ENCODE measurements at places on chromosomes 2 and 18.
A peak's percentile ranks its signal among the peaks of the same experiment; 100 is the strongest.

DNA sequence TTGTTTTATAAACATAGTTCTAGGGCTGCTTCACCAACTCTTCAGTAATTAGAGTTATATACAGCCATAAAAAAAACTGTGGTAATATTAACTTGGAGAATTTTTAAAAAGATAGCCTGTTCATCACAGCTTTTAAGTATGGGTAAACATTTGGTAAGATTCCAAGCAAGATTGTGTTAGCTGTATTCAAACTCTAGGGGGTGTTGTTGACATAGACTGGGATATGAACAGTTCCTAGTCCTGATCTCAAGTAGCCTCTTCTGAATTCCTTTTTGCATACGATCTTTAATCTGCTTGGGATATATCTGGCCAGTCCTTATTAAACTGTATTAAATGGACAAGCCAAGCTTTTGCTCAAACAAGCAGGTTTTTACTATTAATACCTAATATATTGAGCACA is 13.4 kb downstream of the NOP58 start:
- DNase-seq: no peak

DNA sequence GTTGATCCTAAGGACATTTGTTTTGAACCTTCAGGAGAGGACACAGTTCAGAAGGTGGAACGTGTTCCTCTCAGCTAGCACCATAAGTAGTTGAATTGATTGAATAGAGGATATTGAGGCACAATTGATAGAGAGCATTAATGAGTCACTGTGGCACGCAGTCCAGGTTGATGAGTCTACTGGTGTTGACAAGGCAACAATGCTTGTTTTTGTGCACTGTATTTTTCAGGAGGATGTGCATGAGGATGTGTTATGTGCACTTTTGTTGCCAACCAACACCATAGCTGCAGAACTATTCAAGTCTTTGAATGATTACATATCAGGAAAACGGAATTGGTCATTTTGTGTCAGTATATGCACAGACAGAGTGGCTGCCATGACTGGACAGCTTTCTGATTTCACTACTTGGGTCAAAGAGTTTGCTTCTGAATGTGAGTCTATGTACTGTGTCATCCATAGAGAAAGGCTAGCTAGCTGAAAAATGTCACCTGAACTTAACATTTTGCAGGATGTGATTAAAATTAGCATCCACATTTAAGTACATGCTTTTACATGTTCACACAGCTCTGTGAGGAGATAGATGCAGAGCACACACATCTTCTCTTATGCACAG is 140.1 kb upstream of the B3GNT2 start:
- no peak for DNase-seq

DNA sequence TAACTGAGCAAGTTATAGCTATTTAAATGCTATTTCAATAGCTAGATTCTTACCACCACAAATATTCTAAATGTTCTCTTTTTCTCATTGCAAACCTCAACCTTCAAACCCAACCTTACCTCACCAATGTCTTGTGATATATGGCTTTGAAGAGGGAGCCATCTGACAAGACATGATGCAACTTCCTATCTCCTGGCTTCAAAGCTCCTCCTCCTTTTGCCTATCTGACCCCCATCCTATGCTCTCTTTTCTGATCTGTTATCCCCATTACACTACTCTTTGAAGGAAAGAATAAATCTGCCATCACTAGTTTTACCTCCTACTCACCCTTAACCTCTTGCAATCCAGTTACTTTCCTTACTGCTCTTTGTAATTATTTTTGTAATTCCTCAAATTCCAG is 235.6 kb upstream of the ZSWIM2 start:
- no peak for DNase-seq

- no peak for DNase-seq
Observed at GRCh38 chr18:75341267-75341666, 86.2 kb downstream of the SMIM21 start.

DNA sequence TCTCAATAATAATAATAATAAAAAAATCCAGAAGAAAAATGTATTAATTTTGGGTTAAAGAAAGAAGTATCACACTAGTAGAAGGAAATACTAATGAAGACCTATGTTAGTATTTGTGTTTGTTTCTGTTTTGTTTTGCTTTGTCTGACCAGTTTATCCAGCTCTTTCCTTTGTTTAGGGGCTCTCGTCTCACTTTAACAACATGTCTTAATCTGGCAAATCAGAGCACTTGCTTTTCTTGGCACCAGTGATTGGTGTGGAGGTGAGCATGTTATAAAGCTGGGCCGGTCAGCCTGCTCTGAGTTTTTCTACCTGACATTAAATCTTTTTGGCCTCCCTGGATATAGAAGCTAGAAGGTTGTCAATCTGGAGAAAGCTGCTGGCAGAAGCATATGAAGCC is 15.1 kb upstream of the MEX3C start:
- DNase-seq: no peak

DNA sequence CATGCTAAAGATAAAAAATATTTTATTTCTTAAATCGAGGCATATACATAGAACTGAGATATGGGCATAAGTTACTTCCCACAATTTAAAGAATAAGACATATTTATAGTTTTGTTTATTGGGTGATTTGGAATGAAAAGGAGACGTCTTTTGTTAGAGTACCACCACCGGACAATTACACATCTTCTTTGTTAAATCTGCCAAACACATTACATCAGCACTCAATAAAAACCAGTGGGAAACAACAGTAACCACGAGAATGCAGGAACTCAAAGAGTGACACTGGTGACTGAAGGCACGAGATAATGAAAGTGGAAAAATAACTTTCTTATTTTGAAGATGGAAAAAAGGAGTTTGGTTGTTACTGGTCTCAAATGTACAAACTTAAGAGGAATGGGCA is 92.6 kb upstream of the TFCP2L1 start:
- DNase-seq: no peak

GRCh38 chr2:39717067-39717466 is 51.4 kb downstream of the TMEM178A start:
- no peak for DNase-seq

DNA sequence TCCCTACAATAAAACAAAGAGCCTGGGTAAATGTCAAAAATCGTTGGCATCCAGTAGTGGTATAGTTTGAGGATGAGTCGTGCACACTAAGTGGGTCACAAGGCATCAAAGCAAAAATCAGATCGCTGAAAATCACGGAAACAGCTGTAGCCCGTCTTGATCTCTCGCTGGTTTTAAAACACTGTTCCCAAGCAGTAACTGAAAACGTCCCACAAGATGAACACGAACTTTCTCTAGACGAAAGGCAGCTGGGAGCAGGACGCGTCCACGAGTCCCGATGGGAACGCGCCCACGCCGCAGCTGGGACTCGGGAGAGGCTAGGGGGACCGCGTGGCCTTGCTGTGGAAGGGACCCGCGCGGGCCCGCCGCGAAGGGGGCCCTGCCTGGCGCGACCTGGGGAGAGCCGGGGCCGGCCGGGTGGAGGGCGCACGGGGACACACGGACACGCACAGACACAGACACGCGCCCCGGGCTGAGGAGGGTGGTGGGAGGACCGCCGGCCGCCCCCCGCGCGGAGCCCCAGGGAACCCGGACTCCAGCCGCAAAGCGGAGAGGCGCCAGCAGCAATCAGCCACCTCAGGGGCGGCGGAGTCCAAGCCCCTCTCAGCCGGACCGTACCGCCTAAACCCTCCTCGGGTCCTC is 651 bp downstream of the STK17B start:
- DNase-seq: no peak

DNA sequence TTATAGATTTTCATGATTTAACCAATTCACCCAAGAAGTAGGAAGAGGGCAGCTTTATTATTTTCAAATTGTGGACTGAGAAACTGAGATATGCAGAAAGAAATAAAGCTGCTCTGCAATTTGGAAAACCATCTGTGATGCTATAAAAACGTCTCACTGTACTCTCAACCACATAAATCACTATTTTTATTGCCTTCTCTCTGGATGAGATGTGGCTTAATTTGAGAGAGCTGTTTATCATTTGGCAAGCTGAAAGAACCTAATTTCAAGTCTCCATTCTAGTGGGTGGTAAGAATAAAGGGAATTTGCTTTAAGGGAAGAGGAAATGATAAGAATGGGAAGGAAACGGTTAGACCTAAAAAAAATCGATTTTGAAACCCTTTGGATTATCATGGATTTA is 49.9 kb upstream of the CYP1B1 start:
- DNase-seq: no peak

DNA sequence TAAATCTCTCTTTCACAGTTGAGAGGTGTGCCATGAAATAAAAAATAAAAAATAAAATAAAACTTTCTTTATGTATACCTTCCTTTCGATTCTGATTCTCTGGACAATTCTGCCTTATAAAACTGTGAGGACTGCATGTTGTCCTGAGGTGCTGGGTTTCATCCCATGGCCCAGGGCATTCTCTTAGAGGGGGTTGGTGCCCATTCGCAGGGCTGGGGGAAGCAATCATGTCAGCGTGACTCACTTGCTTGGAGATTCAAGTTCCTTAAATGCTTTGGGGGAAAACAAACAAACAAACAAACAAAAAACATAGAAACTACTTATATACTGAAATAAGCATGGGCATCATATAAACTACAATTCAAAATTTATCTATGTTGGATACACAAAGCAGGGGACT is 122.0 kb upstream of the ST6GAL2 start:
- no peak for DNase-seq

- no peak for DNase-seq
Observed at GRCh38 chr18:27942706-27943105, 234.2 kb downstream of the CDH2 start.

GRCh38 chr2:37005118-37005868 is 39.0 kb upstream of the STRN start:
- peak; percentile 2 for DNase-seq
